Hepatocyte (in vitro differentiated cells): ENCODE measurements at places on chromosomes 5 and 9.

DNA sequence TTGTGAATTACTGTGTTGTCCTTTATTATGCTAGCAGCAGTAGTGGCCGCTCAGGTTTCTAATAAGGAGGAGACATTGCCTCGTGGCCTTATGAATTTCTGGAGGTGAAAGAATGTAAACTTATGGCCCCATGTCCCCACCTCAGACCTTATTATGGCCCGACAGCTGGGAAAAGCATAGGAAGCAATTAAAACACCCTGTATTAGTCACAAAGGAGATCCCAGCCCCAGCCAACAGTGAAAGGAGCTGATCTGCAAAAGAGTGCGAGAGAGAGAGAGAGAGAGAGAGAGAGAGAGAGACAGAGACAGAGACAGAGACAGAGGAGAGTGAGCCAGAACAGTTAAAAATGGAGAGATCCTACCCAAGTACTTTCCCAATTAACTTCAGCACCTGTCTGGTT, 269.3 kb downstream of the DMRT2 start:
- no peak for DNase-seq

GRCh38 chr5:149135536-149136201, 5.6 kb upstream of the ABLIM3 start:
- DNase-seq: no peak

DNA sequence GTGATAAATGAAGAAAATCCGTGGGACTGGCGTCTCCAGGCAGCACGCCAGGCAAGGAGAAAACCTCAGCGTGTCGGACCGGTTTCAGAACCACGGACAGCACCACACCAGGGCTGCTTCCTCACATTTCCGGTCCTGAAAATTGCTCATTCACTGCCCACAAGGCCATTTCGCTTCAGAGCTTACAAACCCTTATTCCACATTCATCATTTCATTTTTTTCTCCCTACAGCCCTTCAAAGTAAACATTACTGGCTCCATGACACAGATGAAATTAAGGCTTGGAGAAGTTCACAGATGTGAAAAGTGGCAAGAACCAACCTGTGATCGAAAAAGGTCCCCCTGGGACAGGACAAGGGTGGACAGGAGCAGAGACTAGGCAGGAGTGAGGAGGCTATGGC, 1.5 kb upstream of the GPRIN1 start:
- DNase-seq: peak; percentile 91

GRCh38 chr5:40001796-40002195, 577.0 kb upstream of the DAB2 start:
- no peak for DNase-seq

GRCh38 chr9:94720846-94721549, 5.5 kb upstream of the AOPEP start:
- DNase-seq: no peak
